ENCODE measurements at places on chromosomes 11 and 22.

DNA sequence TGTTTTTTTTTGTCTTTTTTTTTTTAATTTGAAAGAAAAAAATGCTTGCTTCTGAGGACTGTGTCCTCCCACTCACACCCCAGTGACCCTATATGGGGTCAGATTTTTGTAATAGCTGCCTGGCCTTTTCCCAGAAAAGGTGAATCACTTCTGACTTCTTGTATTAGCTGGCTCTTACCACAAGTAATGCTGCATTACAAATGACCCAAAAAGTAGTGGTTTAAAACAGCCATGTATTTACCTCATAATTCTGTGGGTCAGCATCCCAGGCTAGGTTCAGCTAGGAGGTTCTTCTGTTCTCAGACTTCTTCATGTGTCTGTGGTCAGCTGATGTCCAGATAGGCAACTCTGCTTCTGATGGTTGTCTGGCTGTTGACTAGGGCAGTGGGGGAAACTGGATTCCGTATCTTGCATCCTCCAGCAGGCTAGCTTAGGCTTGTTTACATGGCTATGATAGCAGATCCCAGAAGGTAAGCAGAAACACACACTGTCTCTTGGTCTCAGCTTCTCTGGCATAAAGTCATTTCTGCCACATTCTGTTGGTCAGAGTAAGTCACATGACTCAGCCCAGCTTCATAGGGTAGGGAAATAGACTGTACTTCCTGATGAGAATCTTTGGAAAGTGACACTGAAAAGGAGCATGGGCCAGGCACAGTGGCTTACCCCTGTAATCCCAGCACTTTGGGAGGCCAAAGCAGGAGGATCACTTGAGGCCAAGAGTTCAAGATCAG, 19.5 kb downstream of the LHFPL7 start:
- DNase-seq: no peak

- no peak for DNase-seq
These were observed 17.5 kb downstream of the GAB2 start for GRCh38 chr11:78400116-78400515.

DNA sequence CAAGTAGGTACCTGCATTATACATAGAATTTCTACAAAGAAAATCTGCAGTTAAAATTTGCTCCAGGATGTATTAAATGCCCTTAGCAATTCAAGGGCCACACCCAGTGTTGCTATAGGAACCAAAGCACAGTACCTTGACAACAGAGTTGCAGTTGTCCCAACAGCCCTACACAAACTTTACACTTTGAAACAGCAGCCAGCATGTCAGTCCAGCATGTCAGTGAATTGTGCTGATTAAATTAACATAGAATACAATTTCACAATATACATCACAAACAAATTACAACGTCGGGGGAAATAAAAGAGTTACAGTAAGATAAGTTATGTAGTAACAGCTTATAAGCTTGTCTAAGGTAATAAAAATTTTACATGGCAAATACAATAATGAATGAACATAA, 389.2 kb downstream of the SOX6 start:
- no peak for DNase-seq

GRCh38 chr22:19755145-19755710, 5.3 kb upstream of the TBX1 start:
- DNase-seq: no peak

DNA sequence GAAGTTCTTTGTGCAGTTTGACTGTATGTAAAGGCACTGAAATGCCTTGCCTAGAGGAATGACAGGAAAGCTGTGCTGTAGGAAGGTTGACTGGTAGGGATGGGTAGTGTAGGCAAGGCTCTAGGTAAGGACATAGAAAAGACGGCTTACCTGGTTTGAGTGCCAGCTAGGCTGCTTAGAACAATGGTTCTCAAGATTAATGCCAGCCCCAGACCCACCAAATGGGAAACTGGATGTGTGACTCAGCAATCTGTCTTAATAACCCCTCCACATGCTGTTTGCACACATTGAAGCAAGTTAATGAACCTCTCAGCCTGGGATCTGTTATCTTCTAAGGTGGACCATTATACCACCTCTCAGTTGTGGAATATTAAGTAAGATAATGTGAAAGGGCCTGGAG, 3.7 kb downstream of the RPS3 start:
- no peak for DNase-seq

DNA sequence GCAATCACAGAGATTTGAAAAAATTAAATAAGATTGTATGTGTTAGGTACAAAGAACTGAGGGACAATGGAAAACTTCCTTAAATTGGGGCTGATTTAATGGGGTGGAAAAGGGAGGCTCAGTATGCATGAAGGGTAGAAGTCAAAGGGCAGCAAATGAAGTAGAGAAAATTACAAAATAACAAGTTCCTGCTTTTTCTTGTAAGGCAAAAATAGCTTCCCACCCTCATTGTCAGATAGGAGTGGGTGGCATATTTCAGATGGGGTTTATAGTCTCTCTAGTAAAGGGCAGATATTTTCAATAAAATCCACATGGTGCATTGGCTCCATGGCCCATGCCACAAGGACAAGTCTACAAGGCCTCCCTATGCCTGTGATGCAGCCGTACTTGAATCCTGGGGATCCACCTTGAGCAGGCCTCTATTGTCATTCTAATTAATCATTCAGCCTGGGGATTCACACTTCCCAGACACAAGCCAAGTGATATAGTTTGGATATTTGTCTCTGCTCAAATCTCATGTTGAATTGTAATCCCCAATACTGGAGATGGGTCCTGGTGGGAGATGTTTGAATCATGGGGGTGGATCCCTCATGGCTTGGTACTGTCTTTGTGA, 36.7 kb upstream of the SESN3 start:
- no peak for DNase-seq

- DNase-seq: no peak
These were observed 62.4 kb downstream of the OTOG start for GRCh38 chr11:17609291-17610084.

DNA sequence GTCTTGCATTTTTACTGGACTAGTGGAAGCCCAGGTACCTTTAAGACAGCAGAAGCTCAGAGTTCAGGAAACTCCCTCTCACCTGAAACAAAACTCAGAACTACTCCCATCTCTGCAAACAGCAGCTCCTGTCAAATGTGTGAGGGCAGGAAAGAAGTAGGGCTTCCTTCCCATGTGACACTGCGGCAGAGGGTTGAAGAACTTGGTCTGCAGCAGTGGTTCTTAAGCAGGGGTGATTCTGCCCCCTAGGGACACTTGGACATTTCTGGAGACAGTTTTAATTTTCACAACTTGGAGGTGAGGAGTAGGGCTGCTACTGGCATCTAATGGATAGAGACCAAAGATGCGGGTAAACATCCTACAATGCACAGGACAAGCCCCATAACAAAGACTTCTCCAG, 63.4 kb downstream of the RCN1 start:
- no peak for DNase-seq

DNA sequence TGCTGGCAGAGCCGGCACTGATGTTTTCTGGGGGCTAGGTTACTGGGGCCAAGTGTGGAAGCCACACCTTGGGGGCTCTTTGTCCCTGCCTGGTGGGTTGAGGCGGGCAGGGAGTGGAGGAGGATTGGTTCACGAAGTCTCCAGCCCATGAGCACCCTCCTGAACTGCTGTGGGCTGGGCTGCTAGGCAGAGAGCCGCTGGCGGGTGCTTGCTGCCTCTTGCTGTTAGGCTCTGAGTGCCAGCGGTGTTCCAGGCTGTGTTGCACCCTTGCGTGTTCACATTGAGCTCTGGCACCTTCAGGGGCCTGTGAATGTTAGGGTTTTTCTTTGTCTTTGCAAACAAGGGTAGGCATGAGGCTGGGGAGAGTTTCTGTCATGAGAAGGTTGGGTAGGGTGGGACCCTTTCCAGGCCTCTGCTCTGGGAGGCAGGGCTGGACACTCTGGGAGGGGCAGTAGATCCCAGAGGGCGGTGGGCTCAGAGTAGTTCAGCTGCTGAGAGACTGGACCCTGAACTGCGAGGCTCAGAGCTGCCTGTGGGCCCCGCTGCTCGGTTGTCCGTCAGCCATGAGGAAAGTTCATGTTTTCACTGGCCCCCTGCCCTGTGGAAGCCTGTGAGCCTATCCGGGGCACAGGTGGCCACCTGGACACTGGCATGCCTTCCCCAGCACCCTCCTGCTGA, 24.0 kb upstream of the TMEM191C start:
- no peak for DNase-seq

- no peak for DNase-seq
These were observed 541.1 kb downstream of the ETS1 start for GRCh38 chr11:128046213-128046612.

- DNase-seq: no peak
These were observed 637.4 kb upstream of the API5 start for GRCh38 chr11:42674436-42674835.

DNA sequence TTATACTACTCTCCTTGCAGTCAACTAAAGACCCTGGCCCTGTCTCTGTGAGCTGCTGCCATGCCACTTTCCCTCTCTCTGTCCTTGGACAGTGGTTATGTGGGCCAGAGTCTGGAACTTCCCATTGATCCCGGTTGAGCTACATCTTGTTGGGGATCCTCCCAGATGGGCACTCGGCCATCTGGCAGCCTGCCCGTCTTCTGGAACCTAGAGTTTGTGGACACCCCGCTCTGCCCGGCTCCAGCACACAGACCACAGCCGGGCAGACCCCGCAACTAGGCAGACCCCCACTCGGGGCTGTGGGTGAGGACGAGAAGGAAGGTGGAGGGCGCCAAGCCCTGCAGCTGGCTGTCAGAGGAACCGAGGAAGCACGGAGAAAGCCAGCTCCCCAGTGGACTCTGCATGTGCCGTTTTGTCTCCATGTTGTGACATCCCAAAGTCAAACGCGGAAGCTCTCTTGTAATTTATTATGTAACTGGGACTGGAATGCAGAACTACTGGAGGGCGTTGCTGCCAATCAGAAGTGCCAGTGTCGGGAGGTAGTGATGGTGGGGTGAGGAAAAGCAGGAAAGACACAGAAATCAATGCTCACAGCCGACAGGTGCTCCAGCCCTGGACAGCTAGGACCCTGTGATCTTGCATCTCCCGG, 207.7 kb downstream of the CEP164 start:
- DNase-seq: no peak

DNA sequence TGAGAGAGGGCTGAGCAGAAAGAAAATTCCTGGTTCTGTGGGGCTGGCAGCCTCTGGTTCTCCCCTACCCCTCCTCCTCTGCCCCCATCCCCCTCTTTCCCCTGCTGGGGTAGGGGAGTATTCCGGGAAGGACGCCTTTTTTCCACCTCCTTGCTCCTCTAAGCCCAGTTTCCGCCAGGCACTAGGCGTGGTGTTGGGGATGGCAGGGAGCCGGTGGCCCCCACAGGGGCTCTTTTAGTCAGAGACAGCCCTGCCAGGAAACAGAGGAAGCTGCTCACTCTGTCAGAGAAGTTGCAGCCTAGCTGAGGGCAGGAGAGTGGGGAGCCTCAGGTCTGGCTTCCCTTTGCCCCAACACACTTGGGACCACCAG, 15.6 kb upstream of the ARHGEF17 start:
- DNase-seq: no peak

- no peak for DNase-seq
These were observed 443.4 kb downstream of the MIAT start for GRCh38 chr22:27100789-27101188.

GRCh38 chr11:79670882-79671281, 230.1 kb upstream of the TENM4 start:
- no peak for DNase-seq

DNA sequence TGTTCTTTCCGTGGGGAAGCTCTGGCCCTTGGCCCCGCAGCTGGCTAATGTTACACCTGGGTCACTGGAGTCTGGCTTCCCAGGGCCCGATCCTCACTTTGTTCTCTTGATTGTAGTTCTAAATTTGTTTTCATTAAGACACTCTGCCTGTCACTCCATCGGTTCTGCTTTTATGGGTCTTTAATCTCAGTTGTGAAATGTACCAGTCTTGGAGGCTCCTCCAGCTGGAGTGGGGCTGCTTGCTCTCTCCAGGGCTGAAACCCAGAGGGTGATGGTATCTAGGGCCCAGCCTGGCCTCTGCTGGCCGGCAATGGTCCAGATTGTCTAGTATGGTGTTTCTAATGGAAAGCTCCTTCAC, 352.9 kb downstream of the TENM4 start:
- no peak for DNase-seq

DNA sequence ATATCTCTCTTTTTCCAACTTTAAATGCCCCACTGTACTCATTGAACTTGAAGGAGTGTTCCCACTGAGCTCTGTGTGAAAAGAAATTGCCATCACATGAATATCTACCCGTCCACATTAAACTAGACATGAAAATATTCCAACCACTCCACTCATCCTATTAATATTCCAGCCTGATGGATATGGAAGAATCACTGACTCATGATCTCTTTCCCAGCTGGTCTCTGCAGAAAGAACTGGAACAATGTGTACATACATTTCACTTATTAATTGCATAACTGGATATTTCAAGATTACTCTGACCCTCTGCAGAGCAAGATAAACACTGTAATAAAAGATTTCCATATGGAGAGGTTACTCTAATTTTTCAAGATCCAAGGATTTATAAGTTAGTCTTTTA, 711.1 kb upstream of the LRRC4C start:
- DNase-seq: no peak

DNA sequence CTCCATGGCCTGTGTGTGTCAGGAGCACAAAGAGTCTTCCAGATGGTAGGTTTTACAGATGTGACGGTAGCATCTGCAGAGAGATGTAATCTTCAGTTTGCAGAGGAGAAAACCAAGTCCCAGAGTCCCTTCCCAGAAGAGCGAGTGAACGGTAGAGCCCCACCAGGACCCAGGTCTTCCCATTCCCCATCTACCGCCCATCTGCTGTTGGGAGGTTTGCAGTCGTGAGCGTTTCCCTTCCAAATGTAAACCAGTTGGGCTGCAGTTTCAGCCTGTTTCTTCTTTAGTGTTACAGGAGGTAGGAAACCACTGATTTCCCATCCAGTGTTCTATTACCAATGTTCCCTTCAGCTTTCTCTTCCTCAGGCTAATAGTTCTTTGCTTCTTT, 24.0 kb downstream of the PANX1 start:
- DNase-seq: no peak

- DNase-seq: no peak
These were observed 1056.3 kb upstream of the CNTN5 start for GRCh38 chr11:97964332-97965004.

- DNase-seq: no peak
These were observed 84.0 kb upstream of the RTL6 start for GRCh38 chr22:44582016-44582415.

DNA sequence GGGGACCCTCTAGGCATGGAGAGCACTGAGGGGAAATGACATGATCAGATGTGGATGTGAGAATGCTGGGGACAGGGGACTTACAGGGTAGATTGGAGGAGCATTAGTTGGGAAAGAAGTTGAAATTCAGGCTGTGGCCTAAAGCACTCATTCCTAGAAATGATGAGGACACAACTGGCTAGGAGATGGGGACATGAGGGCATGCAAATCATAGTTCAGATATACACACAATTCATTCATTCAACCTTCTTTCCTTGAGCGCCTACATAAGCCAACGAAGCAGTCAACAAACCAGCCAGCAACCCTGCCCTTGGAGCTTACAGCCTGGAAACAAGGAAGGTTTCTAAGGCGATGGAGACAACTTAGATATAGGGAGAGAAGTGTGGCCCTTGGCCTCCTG, 14.2 kb downstream of the CSF2RB start:
- no peak for DNase-seq

- DNase-seq: no peak
These were observed 41.9 kb downstream of the MICAL2 start for GRCh38 chr11:12152321-12152720.

Data from NAMALWA (cell line).